ENCODE measurements at places on chromosomes 11 and 22.
A peak's percentile ranks its signal among the peaks of the same experiment; 100 is the strongest.

DNA sequence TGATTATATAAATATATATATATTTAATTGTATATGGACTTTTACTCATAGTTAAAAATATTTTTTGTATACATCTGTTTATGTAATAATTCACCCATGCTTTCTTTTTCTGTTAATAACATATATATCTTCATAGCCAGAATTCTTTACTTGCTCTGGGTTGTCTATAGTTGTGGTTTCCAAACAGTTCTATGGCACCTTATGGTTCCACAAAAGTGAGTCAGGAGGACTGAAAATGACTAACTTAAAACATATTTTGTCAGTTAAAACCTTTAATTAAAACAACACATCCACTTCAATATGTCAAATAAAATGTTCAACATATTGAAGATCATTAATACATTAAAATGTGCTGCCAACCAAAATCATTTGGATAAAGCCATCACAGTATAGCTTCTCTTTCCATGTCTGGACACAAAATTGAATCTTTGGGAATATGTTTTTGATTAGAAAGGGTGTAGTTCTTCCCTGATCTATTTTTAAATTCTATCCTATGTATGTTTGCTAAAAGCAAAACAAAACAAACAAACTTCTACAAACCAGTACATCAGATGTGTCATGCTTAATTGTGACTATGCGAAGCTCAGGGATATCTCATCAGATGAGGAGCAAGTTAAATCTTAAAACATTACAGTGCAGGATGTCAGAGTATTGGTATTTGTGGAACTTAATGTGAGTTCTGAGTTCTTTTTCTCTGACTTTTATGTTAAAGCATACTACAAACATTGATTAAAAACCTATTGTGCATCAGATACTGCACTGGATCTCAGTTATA, 1488.4 kb upstream of the TENM4 start:
- no peak for DNase-seq

GRCh38 chr11:34626393-34626792, 5.5 kb downstream of the EHF start:
- no peak for DNase-seq

- DNase-seq = no peak
These were observed 26.0 kb downstream of the NEAT1 start for GRCh38 chr11:65448418-65449105.

GRCh38 chr22:22814666-22815396, 72.8 kb upstream of the IGLL5 start:
- no peak for DNase-seq

DNA sequence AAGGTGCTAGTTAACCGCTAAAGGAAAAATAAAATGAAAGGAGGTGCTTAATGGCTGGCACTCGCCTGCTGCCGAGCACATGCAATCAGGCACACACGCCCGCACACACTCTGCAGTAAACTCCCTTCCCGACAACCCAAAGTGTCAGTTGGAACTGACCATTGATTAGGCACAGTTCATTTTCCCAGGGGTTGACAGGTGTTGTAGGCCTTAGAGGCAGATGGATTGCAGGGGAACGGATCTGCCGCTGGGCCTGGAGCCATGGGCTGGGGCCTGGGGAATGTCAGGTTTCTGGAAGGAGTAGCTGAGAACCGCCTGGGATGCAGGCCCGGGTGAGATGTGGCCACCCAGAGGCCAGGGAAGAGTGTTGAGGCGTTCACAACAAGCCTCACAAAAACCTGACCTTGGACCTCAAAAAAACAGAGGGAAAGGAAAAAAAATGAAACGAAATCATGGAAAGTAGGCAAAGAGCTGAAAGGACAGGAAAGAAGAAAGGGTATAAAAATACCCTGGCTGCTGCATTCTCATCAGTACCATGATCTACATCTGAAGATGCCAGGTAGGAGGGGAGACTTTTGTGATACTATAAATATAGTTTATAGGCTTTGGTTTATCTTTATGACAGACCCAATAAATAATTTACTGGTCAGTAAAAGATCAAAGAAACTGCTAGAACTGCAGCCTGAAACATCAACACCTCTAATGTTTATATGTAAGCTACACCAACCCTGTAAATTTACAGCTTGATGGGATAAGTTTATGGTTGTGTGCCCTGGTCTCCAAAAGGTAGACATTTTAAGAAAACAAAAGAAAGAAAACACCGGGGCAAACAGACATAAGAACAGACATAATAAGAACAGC, 313.4 kb downstream of the BUD13 start:
- no peak for DNase-seq

GRCh38 chr11:27468209-27468994, 4.2 kb downstream of the LGR4 start:
- peak; percentile 72 for DNase-seq

- no peak for DNase-seq
These were observed 5.1 kb upstream of the B4GALNT4 start for GRCh38 chr11:363948-364761.

DNA sequence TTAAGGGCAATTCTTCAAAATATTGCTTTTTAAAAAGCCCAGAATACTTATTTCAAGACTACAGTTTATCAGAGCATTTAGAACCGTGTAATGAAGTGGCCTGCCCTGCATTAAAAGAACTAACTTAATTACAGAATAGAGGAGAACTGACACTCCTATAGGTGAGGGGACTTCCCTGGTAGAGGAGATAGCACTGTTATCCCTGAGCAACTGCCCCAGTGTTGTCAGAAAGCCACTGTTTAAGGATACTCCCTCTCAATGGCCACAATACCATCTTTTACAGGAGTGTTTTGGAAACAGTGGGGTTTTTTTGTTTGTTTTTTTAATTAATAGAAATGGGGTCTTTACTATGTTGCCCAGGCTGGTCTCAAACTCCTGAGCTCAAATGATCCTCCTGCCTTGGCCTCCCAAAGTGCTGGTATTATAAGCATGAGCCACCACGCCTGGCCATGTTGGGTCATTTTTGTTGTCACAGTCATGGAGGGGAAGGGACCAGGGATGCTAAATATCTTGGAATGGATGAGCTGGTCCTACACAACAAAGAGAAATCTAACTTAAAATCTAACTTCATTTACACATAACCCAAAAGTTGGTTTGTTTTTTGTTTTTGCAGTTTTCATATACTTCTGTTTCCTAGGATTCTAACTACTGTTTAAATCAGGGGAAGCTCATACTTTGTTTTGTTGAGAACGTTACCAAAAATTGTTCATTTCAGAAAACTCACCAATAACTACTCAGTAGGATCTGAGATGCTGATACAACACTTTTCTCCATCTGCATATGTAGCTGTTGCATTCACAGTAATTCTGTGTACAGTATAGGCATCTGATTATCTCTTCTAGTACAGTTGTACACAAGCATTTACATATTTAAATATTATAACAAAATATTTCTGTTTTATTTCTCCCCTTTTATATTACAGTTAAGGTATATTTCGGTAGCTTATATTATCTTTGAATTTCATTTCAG, 8.1 kb downstream of the RPL27A start:
- DNase-seq = no peak

- no peak for DNase-seq
These were observed 4.4 kb downstream of the FREY1 start for GRCh38 chr11:45902452-45903380.

- DNase-seq = no peak
These were observed 8.6 kb upstream of the RBFOX2 start for GRCh38 chr22:36037102-36037758.

GRCh38 chr11:45052361-45052760, 94.1 kb upstream of the PRDM11 start:
- DNase-seq = no peak

DNA sequence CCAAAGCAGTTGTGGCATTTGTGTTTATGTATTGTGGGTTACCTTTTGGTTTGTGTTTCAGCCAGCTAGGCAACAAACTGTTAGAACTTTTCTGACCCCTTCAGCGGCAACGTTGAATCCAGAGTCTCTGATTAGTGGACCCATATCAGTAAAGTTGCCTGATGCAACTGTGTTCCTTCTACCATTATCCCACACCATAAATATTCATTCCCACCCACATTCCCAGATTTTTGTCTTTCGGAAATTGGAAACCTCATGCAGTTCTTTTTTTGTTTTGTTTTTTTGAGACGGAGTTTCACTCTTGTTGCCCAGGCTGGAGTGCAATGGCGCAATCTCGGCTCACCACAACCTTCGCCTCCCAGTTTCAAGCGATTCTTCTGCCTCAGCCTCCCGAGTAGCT, 30.7 kb upstream of the RBX1 start:
- DNase-seq = no peak

DNA sequence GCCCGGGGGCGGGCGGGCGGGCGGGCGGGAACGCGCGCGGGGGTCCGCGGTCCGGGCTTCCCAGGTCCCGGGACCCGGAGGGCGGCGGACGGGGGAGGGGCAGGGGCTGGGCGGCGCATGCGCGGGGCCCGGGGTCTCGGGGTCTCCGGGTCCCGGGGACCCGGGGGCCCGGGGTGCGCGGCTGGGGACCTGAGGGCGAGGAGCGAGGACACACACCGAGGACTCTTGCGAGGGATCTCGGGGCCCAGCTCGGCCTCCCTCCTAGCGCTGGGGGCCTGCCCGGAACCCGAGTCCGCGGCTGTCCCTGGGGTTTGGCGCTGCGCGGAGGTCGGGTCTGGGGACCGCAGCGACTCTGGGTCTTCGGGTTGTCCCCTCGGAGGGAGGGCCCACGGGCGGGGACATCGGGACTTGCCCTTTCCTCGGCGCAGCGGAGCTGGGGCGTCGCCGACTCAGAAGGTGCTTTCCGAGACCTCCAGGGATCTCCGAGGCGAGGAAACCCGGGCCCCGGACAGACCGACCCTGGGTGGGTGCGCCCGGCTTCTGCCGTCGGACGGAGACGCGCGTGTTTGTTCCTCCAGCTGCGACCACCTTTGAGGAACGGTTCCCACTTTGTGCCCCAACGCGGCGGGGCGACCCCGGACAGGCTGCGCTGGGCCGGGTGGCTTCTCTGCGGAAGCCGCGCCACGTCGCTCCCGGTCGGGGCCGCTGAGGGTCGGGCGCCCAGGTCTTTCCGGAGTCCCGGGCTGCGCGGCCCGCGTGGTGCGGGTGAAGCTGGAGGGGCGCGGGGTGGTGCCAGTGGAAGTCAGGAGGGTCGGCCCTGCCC, 540 bp downstream of the PPARA start:
- DNase-seq = peak; percentile 45

DNA sequence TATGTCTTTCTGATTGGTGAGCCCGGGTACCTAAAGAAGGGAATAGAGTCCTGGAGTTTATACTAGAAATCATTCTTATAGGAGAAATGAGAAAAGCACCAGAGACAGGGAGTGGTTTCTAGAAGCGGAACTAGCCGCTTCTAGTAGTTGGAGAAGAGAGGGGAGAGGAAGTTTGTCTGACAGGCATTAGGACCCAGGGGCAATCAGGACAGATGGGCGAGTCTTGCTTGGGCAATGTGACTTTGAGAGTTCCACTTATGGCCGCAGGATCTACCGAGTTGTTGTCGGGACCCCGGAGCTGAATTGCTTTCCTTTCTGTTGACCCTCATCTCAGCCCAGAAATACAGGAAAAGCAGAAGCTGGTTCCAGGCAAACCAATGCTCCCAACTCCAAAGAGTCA, 596.8 kb upstream of the CNTN5 start:
- DNase-seq = no peak

DNA sequence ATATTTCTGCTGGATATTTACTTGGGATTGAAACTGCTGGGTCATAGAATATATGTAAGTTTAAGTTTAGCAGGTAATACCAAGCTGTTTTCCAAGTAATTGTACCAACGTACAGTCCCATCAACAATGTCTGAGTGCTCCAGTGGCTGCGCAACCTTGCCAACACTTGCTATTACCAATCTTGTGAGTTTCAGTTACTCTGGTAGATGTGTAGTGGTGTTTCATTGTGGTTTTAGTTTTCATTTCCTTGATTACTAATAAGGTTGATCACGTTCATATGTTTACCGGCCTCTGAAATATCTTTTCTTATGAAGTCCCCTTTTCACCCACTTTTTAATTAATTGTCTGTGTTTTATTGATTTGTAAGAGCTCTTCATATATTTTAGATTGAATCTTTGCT, 370.6 kb upstream of the CADM1 start:
- no peak for DNase-seq

- DNase-seq = no peak
These were observed 9.6 kb upstream of the C1QTNF6 start for GRCh38 chr22:37197451-37198257.

DNA sequence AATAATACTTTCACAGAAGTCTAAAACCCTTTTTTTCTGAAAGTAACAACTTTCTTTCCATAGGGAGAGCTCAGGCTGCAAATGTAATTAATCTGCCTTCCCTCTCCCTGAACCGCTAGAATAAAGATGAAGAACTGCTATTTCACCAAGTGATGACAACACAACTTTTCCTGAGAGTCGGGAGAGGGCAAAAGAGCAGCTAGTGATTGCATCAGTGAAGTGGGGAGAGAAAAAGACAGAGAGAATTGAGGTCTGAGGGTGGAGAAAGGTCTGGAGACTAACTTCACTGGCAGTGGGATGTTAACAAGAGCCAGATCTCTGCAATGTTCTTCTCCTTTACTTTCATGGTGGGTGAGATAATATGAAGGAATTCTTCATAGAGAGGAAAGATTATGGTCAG, 10.9 kb upstream of the MPEG1 start:
- DNase-seq = peak; percentile 50

- DNase-seq = no peak
These were observed 471.0 kb downstream of the INSC start for GRCh38 chr11:15585602-15586331.

GRCh38 chr11:21888814-21889213, 304.1 kb upstream of the ANO5 start:
- peak; percentile 98 for DNase-seq

- DNase-seq = no peak
These were observed 130.5 kb downstream of the LARGE1 start for GRCh38 chr22:33789690-33790253.

DNA sequence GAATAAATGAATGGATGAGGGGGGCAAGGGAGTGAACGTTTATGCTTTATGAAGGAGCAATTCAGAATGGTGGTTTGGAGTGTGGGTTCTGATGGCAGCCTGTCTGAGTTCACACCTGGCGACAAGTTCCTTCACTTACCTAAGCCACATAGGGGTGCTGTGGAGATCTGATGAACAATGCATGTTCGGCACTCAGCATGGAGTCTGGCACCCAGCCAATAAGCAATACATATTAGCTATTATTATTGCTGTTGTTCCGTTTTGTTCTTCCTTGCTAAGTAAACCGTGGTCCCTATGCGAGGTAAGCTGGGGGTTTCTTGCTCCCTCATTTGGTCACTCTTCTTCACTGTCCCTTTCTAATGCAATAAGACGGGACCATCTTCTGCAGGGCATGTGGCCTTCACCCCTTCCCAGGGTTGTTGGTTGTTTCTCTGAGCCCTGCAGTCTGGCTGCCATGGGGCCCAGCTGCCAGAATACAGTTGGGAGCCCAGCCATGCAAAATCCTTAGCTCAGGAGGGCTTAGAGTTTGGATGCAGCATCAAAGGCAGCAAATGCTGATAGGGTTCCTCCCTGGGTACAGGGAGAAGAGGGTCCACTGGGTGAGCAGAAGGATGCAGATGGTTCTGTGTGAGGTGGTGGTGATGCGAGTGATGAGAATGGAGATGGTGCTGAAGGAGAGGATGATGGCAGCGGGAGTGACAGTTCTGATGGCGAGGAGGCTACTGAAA, 6.4 kb upstream of the PKNOX2 start:
- no peak for DNase-seq

Data from inflammatory macrophage treated with lipopolysaccharide for 1 hour (primary cell).